NCI-H1436 treated with DMSO at 0.1 percent for 48 hours (cell line): ENCODE measurements at places on chromosomes 1 and 21.

DNA sequence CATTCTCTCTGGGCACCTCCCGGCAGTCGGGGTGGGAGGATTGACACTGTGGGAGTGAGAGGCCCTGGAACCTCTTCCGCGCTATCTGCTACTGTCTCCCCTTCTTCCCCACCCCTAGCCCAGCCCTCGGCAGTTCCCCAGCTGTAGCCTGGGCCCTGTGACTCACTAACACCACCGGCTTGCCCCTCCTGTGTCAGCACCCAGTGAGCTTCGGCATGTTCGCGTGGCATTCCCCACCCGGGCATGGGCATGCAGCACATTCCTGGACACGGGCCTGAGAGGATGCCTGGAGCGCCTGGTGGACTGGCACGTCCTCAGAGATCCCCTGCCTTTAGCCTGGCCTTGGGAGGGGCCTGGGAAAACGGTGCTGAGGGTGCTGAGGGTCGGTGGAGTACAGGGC, 1.3 kb downstream of the CDK18 start:
- DNase-seq, result no peak

DNA sequence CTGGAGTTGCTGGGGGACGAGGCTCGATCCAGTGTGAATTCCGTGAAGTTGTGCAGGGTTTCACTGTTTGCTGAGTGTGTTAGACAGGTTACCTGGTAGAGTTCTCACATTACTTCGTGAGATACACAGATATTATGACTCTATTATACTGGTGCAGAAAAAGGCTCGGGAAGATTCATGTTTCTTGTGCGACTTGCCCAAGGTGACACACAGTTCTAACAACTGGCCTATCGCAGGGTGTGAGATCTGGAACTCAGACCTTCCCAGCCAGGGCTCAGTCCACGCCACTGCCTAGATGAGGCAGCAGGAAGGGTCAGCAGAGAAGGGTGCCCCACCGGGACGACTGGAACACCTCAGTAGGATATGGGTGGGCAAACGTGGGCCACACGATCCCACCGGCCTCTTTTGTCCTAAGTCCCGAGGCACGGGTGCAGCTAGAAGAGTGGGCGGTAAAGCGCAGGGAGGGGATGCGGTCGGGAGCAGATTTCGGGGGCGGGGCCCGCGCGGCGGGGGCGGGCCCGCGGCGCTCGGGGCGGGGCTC, 296 bp upstream of the RNPEP start:
- no peak for DNase-seq

DNA sequence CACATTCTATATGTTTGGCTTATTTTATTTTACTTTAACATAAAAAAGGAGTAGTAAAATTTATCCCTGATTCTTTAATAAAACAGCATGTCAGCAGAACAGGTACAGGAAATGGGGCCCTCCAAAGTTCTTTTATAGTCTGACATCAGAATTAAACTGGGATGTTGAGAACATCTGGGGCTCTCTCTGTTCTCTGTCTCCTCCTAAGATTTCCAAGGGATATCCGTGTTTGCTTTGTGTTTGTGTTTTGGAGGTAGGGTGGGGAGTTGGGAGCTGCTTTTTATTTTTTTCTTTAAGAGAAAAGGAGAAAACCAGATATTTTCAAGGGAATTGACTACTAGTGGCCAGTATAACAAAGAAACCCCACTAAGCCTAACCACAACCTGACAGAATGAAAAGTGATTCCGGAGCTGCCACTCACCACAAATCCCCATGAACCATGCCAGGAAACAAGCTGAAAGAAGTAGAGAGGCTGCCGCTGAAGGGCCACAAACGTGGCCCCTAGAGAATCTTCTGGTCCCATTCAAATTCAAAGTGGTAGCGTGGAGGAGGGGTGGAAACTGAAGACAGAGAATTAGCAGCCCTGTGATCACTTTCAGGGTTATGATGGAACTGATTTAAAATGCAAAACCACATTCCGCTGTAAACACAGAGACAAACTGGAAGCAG, 369.6 kb upstream of the ADGRL2 start:
- DNase-seq, result no peak

GRCh38 chr1:215263636-215264035, 181.1 kb downstream of the KCNK2 start:
- DNase-seq, result no peak

- no peak for DNase-seq
Observed at GRCh38 chr1:51222809-51223208, 13.3 kb upstream of the RNF11 start.

GRCh38 chr1:159000070-159000409, 9.7 kb upstream of the IFI16 start:
- DNase-seq, result no peak

GRCh38 chr1:48687282-48688045, 89.2 kb downstream of the BEND5 start:
- DNase-seq, result no peak

- no peak for DNase-seq
Observed at GRCh38 chr1:173112129-173112528, 61.4 kb upstream of the TNFSF18 start.

- DNase-seq, result no peak
Observed at GRCh38 chr1:89833183-89834082, 12.6 kb downstream of the LRRC8D start.

- no peak for DNase-seq
Observed at GRCh38 chr1:202198366-202198724, 4.7 kb downstream of the LGR6 start.

- no peak for DNase-seq
Observed at GRCh38 chr1:208965351-208965750, 618.2 kb upstream of the CAMK1G start.

DNA sequence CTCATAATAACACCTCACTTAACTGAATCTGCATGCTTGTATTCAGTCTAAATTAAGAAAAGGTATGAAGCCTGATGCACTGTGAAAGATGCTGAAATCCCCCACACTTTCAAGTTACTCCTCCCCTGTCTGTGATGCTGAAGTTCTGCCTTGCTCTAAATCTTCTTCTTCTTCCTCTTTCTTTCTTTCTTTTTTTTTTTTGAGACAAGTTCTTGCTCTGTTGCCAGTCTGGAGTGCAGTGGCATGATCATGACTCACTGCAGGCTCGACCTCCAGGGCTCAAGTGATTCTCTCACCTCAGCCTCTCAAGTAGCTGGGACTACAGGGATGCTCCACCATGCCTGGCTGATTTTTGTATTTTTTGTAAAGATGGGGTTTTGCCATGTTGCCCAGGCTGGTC, 231.0 kb upstream of the B3GALT2 start:
- DNase-seq, result no peak

DNA sequence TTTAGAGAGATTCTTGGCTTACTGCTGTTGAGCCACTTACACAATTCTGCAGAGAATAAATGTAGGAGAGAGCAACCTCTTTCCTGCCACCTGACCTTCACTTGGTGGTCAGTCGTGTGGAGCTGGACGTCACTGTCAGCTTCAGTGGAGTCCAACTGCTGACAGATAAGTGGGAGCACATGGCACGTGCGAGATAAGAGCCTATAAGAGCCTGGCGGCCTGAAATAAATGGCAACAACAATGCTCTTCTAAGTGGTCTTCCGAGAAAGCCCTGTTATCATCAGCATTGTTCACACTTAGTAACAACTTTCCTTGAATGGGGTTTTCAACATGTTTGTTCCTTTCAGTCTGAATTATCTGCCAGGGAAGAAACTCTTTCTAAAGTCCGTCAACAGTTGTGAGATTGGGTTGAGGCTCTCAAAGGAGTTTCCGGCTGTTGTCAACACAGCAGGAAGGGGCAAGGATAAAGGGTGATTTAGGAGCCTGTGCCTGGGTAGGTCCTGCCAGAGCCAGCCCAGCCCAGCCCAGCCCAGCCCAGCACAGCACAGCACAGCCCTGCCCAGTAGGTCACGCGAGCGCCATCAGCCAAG, 57.2 kb upstream of the RUNX1 start:
- DNase-seq, result no peak

DNA sequence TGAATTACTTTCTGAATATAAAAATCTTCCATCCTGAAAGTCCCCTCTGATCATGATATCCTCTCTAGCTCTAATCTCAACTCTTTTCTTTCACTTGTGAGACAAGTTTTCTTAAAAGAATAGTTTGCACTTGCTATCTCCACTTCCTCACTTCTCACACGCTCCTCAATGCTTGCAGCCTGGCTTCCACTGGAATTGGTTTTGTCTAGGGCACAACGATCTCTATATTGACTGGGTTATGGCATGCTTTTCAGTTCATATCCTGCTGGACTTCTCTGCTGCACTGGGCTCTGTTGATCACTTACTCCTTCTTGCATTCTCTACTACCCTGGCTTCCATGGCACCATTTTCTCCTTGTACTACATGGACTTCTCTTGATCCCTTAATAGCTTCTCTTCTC, 474 bp downstream of the FCRLA start:
- no peak for DNase-seq
